NCI-H69 (cell line): ENCODE measurements at places on chromosomes 7 and 10.

- no peak for DNase-seq
Measured at GRCh38 chr10:6390213-6390845, 187.6 kb downstream of the PFKFB3 start.

- DNase-seq, result no peak
Measured at GRCh38 chr10:5945561-5946418, 31.6 kb downstream of the IL15RA start.

- DNase-seq, result no peak
Measured at GRCh38 chr7:30851651-30852307, 59.9 kb upstream of the AQP1 start.

GRCh38 chr10:65945061-65945460 lies 980.8 kb upstream of the LRRTM3 start:
- DNase-seq, result peak; percentile 8

- DNase-seq, result no peak
Measured at GRCh38 chr10:124955868-124956267, 13.9 kb downstream of the ZRANB1 start.

- no peak for DNase-seq
Measured at GRCh38 chr7:139246905-139247304, 15.9 kb downstream of the UBN2 start.

DNA sequence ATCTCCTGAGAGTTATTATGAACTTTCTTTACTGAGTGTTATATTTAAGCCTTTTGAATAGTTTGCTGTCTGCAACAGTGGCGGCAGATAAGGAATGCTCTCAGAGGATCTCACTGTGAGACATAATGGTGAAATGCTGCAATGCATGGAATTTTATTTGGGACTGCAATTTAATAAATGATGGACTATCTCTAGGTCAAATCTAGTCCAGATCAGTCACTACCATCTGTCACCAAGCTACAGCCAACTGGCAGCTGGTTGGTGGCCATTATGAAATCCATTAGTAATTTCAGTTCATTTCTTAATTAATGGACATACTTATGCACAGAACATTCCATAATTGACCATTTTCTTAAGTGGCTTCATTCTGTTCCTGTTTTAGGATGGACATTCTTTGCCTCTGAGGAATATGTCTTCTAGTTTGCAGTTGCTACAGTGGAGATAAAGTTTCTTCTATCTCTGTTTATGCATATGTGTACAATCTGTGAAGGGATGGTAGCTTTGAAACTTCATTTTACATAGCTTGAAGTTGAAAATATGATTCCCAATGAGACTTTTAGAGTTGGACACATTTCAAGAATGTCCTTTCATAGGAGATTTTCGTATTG lies 586.6 kb downstream of the SUGCT start:
- no peak for DNase-seq

GRCh38 chr10:124078714-124079113 lies 14.7 kb downstream of the CHST15 start:
- DNase-seq, result no peak

DNA sequence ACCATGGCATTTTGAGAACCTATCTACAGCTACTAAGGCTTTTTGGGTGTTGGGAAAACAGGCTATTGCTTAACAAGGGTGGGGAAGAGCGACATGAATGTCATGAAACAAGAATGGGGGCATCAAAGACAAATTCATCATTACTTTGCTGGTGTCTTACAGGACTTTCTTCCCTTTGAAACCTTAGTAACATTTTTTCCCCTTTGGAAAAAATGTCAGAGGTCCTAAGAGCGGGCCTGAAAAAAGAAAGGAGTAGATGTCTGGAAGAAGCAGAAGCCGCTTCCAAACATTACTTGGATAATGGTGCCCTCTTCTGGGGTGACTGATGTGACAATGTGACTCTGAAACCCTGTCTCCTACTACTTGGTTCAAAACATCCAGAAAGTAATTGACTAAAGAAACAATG lies 3.8 kb upstream of the DDX50 start:
- peak; percentile 71 for DNase-seq

- no peak for DNase-seq
Measured at GRCh38 chr10:126511917-126512479, 123.7 kb upstream of the ADAM12 start.

DNA sequence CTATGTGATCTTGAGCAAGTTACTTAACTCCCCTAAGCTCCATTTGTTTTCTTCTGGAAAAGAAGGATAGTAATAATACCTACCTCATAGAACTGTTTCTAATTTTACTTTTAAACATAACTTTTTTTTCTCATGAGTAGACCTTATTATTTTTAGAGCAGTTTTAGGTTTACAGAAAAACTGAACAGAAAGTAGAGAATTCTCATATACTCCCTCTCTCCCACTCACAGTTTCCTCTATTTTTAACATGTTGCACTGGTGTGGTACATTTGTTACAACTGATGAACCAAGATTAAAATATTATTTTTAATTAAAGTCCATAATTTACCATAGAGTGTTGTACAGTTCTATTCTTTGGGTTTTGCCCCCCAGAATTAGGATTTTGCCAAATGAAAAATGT lies 221.3 kb upstream of the CSTF2T start:
- DNase-seq, result no peak

- no peak for DNase-seq
Measured at GRCh38 chr7:130463553-130464434, 23.0 kb upstream of the CEP41 start.

DNA sequence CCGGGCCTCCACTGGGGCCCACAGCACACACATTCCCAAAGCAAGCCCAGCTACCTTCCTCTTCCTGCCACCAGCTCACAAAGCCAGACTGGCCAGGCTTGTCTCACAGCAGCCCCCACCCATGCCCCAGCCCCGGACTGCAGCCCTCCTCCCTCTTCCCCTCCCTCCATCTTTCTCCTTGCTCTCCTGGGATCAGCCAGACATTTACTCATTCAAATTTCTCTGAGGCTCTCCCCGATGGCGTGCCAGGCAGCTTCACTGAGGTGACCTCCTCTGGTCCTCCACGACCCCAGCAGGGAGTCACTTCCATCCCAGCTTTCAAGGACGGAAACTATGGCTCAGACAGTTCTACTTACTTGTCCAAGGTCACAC lies 187.5 kb downstream of the GRID1 start:
- no peak for DNase-seq

GRCh38 chr7:1248143-1248915 lies 15.7 kb downstream of the UNCX start:
- peak; percentile 69 for DNase-seq

DNA sequence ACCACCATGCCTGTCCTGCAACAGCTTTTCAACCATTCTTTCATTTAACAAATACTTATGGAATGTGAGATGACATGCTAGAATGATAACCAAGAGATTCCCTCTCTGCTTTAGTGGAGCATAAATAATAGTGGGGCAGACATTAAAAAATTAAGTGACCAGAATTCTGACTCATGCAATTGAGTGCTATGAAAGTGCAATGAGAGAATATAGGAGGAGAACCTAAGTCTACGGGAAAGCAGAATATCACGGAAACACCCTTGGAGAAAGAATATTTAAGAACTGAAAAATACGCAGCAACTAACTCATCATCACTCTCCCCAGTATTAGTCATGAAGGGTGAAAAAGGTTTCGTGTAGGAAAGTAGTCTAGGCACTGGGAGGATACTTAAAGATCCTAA lies 7.1 kb downstream of the KIF5B start:
- no peak for DNase-seq

DNA sequence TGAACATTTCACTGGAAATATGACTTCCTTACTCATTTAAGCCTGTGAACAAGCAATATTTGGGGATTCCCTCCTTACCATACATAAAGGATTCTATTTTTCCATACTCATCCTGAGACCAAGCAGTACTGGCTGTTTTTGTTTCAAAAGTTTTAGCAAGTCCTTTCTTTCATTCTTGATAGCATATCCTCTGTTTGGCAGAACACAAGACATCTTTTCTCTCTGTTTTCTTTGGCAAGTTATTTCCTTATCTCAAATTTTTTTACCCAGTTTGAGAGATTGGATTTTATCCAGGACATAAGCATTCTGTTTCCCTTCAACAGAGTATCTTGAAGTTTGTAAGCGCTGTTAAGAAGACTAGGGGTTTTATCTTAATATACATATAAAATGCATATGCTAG lies 3.0 kb upstream of the WASL start:
- DNase-seq, result peak; percentile 32

- DNase-seq, result no peak
Measured at GRCh38 chr10:71436268-71437125, 39.8 kb downstream of the CDH23 start.

DNA sequence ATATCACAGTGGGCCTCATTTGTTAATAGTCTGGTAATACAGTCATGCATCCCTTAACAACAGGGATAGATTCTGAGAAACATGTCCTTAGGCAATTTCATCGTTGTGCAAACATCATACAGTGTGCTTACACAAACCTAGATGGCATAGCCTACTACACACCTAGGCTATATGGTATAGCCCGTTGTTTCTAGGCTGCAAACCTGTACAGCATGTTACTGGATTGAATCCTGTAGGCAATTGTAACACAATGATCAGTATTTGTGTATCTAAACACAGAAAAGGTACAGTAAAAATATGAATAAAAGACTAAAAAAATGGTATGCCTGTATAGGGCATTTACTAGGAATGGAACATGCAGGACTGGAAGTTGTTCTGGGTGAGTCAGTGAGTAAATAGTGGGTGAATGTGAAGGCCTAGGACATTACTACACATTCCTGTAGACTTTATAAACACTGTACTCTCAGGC lies 12.0 kb upstream of the RHOBTB1 start:
- peak; percentile 79 for DNase-seq

DNA sequence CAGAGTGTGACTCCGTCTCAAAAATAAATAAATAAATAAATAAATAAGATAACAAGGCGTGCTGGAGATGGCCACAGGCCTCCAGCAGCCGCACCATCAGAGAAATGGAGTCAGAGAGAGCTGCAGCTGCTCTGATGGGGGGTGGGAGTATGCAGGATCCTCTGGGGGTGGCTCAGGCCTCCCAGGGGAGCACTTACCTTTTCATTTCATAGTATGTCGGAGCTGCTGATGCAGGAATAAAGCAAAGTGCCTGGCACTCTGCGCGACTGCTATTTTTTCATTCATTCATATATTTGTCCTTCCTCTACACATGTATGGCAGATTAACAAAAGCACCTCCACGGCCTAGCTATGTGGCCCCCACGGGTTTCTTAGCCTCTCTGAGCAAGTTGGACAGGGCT lies 175.9 kb downstream of the CUX1 start:
- no peak for DNase-seq

GRCh38 chr7:11452476-11452875 lies 379.5 kb downstream of the THSD7A start:
- peak; percentile 81 for DNase-seq

GRCh38 chr10:125264091-125264490 lies 103.7 kb upstream of the CTBP2 start:
- DNase-seq, result no peak

DNA sequence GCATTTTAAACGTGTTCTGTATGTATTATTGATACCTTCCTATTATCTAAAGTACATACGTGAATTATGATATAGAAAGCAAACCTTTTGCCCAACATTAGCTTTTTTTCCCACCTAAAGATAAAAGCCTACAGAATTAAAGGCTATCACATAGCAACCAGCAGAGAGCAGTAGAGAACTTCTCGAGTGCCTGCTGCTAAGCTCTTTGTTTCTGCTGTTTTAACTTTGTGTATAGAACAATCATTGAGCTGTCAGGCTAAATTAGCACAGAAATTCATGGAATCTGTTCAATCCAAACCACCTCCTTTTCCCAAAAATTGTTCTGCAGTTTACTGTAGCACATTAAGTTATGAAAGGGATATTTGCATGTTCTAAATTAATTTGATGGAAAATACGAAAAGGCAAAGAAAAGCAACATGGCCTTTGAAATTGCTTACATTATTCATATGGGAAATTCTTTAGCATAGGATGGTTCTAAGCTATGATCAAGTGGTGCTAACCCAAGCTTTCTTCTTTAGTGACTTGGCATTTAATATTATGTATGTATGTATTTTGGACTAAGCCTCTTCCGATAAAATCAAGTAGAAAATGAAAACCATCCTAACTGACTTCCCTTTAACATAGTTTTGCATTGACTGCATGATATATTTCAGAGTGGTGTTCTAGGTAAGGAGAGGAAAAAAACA lies 1288.5 kb downstream of the GATA3 start:
- peak; percentile 0 for DNase-seq

GRCh38 chr7:150629347-150629746 lies 2.8 kb downstream of the GIMAP6 start:
- no peak for DNase-seq

- peak; percentile 94 for DNase-seq
Measured at GRCh38 chr7:36155811-36156361, 2.8 kb downstream of the EEPD1 start.

GRCh38 chr10:69838853-69839252 lies 37.1 kb downstream of the COL13A1 start:
- DNase-seq, result no peak
